GM10248 (cell line): ENCODE measurements at places on chromosomes 2 and 18.

DNA sequence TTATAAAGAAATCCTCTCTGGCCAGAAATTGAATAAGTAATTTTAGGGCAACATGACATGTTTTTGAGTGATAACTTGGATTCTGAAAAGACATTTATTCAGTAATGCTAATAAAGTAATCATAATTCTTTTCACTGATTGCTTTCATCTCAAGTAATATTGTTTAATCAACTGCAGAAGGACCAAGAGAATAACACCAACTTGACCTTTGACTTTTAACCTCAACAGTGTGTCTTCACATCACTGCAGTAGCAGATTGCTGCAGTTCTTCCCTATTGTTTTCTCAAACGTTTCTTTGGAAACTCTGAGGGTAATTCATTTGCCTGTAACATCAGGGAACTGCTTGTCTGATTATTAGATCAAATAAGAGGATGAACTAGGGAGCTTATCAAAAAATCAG lies 104.9 kb upstream of the UPP2 start:
- DNase-seq: no peak

DNA sequence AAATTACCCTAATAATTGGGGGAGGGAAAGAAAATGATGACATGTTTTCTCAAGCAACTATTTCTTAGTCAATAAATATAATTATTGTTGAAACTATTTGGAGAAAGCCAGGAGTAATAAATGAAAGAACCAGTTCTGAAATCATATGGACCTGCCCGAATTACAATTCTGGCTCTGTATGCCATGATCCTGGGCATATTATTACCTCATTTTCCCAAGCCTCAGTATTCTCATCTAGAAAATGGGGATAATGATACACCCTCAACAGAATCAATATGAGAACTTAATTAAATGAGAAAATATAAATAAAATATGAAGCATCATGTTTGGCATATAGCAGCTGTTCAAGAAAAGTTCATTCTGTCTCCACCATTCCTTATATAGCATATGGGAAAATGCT lies 22.9 kb downstream of the ARHGEF33 start:
- DNase-seq: no peak

DNA sequence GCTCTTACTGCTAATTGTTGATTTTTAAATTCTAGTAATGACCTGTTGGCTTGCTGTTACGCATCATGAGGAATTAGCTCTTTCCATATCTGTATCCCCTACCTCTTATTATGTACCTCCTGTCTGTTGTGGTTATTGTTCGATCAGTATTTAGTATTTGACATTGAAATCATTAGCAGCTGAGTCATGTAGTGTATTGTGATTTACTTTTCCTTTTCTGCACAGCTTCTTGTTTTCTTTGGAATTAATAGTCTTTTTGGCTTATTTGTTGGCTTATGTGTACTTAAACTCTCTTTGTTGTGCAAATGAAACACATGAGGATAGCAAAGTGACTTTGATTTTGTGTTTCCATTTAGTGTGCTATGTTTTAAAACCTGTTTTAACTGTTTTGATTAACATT lies 4.3 kb downstream of the EPB41L5 start:
- DNase-seq: no peak

DNA sequence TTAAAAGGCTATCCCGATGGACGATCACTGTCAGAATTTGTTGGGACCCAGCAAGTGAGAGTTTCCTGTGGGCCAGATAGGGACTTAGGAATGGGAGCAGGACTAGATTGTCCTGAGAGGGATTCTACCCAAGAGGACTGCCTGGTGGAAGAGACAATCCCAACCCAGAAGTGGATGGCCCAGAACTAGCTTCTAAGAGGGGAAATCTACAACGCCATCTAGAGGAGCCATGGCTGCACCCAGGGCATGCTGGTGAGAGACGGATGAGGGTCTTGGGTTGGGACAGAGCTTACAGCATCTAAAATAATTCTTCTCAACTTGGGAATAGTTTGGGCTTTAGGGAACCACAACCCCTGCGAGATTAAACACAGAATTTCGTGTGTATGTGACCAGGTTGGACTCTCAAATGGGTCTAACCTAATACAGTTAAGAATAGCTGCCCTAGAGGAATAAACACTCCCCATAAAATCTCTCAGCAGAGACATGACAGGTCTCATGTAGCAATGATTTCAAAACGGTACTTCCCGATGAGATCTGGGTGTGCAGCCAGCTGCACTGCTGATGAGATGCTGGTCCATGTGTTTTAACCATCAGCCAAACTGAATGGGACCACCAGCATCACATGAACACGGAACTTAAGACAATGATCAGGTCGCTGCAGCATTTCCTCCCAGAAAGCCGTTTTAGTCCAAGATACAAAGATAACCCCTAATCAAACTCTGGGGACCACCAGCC lies 50.8 kb downstream of the CCBE1 start:
- DNase-seq: no peak

DNA sequence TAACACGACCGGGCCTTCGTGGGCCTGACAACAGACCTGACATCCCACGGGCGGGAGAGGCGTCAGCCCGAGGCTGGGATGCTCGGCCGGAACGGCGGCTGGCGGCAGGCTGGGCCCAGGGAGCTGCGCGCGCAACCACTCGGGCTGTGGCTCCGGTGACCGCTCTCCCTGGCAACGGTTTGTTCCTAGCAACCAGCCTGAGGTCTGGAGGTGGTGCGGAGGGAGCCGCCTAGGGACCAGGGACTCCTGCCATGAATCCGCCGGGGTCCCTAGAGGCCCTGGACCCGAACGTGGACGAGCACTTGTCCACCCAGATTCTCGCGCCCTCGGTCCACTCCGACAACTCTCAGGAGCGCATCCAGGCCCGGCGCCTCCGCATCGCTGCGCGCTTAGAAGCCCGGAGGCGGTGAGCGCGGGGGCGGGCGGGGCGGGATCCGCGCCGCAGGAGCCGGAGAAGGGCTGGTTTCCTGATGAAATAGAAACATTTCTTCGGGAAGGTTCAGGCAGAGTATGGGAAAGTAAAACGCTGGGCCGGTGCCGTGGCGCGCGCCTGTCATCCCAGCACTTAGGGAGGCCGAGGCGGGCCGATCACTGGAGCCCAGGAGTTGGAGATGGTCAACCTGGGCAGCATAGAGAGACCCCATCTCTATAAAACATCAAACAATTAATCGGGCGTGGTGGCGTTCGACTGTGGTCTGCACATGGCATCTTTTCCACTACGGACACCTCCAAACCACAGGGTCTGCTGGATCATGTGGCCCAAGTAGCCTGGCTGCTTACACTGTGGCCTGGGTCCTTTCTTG lies at the start of gene DRC1:
TSS of gene DRC1 (plus strand) at position 182 of the 803 bp plus-strand sequence. CDS start at position 252, 70 bp downstream.
- peak; percentile 66 for DNase-seq

- no peak for DNase-seq
Observed at GRCh38 chr2:171522788-171523087, 464 bp downstream of the CYBRD1 start.

DNA sequence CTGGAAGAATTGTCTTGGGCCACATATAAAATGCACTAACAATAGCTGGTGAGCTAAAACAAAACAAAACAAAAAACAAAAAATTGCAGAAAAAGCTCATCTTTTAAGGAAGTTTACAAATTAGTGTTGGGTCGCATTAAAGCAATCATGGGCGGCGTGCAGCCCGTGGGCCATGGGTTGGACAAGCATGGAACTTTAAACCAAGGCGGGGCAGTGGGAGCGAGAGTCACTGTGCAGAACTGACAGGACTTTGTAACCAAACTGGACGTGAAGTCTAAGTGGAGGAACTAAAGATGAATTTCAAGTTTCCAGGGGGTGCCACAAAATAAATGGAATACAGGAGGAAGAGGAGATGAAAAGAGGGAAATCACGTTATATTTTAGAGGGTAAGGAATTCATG lies 80.7 kb downstream of the PSMG2 start:
- DNase-seq: no peak

- no peak for DNase-seq
Observed at GRCh38 chr2:73101626-73102256, 11.0 kb downstream of the RAB11FIP5 start.

DNA sequence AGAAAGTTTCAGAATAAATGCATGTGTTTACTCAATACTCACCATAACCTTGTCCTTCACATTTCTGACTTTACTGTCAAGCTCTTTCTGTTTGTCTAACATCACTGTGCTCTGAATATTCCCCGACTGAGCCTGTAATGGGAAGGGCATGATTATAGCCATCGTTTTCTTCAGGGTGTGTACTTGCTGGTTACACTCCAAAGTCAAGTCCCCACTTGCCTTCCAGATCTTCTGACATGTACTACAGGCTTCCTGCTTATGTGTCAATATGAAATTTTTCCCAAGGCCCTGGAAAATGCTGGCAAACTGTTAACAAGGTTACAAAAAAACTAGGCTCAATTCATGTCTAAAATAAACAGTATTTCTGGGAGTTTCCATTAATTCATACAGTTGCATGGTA lies 12.9 kb downstream of the STAT1 start:
- no peak for DNase-seq

GRCh38 chr2:10012963-10013461 lies 30.3 kb upstream of the KLF11 start:
- no peak for DNase-seq

DNA sequence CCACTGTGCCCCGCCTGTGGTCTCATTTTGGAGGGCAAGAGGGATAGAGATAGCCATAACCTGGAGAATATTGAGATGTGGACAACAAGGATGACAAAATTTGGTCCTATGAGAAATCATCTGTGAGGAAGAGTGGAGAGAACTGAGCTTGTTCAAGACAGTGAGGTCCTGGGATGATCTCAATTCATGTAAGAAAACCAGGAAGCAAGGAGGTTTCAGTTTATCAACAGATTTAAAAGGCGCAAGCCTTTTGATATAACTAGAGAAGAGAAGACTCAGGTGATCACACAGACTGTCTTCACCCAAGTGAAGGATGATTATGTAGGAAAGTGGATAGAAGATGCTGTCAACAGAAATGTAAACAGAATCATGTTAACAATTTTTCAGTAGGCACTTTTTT lies 39.1 kb downstream of the PCBP1 start:
- no peak for DNase-seq

DNA sequence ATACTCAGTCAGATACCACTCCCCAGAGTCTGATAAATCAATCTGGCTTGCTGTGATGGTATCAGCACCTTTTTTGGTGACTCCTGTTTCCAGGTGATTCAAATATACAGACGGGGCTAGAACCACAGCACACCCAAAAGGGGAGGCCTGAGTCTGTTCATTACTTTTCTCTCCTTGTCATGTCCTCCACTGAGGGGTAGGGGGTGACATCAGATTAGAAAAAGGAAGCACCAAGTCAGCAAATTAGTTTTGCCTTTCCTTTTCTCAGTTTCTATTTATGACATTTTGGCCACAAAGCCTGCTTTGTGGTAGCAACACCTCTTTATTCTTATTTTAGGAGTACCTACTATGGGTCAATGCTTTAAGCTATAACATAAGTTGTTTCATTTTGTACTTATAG lies 127.4 kb downstream of the CCDC102B start:
- DNase-seq: peak; percentile 16

GRCh38 chr2:105239924-105240323 lies 1.6 kb upstream of the GPR45 start:
- no peak for DNase-seq

DNA sequence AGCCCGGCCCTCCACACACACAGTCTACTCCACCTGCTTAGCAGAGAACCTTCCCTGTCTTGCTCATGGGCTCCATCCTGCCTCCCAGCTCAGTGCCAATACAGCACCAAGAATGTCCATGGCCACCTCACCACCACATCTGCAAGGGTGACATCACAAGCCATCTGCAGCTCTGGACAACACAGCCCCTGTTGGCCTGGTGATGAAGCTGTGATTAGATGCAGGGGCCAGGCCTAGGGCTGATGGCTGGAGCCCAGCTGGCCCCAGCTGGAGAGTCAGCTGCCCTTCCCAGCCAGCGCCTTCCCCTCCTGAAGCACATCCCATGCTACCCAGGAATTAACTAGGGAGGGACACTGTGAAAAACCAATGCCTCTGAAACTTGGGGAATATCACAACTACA lies 91.1 kb downstream of the TTC32 start:
- no peak for DNase-seq

GRCh38 chr2:79906139-79906890 lies 393.5 kb downstream of the CTNNA2 start:
- DNase-seq: no peak

GRCh38 chr2:224925810-224926100 lies 116.5 kb downstream of the DOCK10 start:
- no peak for DNase-seq

DNA sequence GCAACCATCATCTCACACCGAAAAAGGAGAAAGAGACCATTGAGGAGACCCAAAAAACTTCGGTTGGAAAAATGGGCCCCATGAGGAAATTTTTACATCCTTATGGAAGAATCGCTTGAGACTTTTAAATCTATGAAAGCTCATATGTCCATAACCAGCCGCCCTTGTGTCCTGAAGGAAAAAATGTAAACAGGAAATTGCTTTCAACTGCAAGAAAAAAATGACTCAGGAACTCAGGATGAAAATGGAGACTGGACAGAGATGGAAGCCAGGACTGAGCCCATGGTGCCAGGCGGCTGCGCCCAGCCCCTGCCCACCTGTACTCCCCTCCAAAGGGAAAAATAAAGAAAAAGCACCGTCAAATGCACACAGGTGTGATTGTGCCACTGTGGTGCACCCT lies 81.5 kb upstream of the SLC66A3 start:
- DNase-seq: no peak

- no peak for DNase-seq
Observed at GRCh38 chr2:201132518-201132917, 16.6 kb downstream of the CFLAR start.

DNA sequence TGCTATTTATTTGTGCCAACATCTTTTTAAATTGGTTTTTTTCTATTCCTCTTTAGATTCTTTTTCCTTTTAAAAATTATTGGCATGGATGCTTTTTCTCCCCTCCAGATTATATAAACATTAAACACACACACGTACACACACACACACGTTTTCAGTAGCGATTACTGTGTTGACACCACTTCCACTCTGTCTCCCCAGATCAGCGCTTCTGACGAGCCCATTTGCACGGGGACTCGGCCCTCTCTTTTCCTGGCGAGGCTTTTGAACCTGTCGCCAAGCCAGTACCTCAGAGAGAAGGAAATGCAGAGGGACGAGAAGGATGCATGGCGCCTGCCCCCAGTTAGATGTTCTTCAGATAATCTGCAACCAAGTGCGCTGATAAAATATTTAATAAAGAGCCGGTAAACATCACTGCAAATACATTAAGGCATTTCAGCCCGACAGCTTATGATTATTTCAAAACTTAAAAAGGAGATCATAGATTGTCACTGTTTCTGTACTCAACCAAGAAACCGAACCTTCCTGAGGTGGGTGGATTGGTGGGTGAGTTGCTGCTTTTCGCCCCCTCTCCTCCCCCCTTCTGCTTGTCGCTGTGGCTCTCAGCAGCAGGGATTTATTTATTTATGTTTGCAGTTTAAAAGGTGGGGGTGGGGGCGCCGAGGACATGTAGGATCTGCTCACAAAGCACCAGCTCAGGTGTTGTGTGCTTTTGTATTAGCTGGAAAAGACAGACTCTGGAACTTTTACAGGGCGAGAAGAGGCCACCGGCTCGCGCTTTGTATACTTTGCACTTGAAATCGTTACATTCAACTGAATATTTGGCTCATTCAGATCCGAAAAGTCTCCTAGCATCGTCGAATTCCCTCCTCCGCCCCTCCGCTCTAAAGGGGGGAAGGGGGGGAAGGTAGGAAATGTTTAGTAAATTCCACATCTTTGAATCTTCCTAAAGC lies 787 bp upstream of the TBR1 start:
- DNase-seq: peak; percentile 34
